ENCODE measurements at places on chromosomes 2 and 18.

GRCh38 chr2:126495189-126495588, 160.8 kb upstream of the GYPC start:
- DNase-seq = no peak

- no peak for DNase-seq
These were observed 140.0 kb downstream of the ZEB2 start for GRCh38 chr2:144379851-144380311.

DNA sequence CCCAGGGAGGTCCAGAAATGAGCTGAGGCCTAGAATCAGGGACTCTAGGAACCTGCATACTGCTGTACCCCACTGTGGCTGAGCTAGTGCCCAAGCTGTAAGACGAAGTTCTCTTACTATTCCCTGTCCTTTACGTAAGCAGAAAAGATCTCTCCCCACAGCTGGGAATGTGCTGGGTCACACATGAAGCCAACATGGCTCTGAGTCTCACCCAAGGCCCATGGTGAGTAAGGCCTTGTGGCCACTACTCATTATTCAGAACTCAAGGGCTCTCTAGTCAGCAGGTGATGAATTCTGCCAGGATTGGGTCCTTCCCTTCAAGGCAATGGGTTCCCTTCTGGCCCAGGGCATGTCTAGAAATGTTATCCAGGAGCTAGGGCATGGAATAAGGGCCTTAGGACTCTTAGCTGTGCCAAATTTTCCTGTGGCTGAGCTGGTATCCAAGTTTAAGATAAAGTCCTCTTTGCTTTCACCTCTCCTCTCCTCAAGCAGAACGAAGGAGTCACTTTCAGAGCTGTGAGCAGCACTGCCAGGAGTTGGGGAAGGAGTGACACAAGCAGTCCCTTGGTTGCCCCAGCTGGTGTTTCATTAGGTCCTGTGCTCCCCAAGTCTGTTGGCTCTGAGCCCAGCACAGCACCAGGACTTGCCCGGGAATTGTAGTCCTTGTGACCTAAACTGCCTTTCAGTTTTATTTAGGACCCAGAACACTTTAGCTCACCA, 707.6 kb downstream of the SLC4A3 start:
- no peak for DNase-seq

GRCh38 chr18:22152093-22152492, 17.3 kb upstream of the GATA6 start:
- DNase-seq = no peak

DNA sequence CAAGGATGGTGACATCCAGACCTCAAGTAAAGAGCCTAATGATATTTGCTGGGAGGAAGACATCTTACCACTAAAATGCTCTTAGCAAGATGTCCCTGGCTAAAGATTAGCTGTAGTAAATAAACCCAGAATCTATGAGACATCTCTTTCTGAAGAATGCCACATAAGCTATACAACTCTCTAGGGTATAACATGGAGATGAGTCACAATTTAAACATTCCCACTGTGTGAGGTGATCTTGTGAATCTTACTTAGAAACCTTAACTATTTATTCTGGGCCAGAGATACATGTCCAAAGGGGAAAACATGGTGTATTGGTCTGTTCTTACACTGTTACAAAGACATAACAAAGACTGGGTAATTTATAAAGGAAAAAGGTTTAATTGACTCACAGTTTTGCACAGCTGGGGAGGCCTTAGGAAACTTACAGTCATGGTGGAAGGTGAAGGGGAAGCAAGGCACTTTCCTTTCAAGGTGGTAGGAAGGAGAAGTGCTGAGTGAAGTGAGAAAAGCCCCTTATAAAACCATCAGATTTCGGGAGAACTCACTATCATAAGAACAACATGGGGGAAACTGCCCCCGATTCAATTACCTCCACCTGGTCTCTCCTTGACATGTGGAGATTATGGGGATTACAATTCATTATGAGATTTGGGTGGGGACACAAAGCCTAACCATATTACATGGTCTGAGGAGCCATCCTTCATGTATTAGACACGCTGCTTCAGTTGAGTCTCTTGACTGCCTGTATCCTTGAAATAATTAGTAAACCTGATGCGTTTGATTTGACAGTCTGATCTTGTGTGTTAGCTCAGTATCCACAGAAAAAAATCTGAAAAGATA, 17.1 kb downstream of the KRCC1 start:
- DNase-seq = no peak

GRCh38 chr2:95074663-95075439, 46.8 kb downstream of the MRPS5 start:
- DNase-seq = no peak

DNA sequence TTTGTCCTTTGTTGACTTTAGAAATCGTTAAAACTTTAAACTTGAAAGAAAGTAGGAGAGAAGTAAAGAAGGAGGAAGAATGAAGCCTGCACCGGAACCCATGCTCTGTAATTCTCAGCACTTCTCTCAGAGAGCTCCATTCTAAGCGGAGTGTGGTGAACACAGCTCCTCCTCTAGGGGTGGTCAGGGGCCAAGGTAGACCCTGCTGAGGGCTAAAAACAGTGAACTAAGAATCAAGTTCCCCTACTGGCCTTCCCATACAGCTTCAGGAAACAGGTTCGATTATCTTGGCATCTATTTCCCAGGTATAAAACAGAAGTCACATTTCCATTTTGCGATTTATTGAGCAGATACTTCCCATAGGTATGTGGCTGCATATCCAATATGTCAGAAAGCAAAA, 92.7 kb upstream of the ASAP2 start:
- no peak for DNase-seq
